Left renal pelvis (tissue), 4 donors: ENCODE measurements at places on chromosomes 1 and 21. TPM values are rescaled to one million over a fixed set of nuclear protein-coding genes. Genes with fewer than 3 reads are reported as not detected.

- no peak for DNase-seq
These were observed 182.8 kb upstream of the TMEM51 start for GRCh38 chr1:14970799-14971141.

- no peak for DNase-seq
These were observed 166.8 kb downstream of the BACH1 start for GRCh38 chr21:29465546-29465945.

GRCh38 chr1:160137216-160137862 is 14.1 kb upstream of the ATP1A4 start:
- DNase-seq: no peak

- DNase-seq: peak; percentile 42
These were observed at the start of gene MMP23B for GRCh38 chr1:1631782-1632420. Gene MMP23B (plus strand): TSS chr1:1632173. CDS start chr1:1632219, 46 bp downstream.

GRCh38 chr1:41356752-41357151 is 4.5 kb upstream of the FOXO6 start:
- DNase-seq: no peak

DNA sequence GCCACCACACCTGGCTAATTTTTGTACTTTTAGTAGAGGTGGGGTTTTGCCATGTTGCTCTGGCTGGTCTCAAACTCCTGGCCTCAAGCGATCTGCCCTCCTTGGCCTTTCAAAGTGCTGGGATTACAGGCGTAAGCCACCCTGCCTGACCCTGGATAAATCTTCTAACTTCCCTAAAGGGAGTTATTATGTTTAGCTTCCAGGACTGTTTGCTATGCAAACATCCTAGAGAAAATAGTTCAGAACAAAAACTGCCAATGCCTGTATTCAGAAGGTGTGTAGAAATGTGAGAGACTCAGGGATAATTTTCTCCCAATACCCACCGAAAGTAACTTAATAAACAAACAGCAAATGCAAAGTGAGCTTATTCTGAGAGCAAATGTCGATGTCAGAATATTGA is 301.2 kb downstream of the TGFB2 start:
- DNase-seq: no peak

- no peak for DNase-seq
These were observed 120.6 kb downstream of the KCNJ15 start for GRCh38 chr21:38377165-38378088.

DNA sequence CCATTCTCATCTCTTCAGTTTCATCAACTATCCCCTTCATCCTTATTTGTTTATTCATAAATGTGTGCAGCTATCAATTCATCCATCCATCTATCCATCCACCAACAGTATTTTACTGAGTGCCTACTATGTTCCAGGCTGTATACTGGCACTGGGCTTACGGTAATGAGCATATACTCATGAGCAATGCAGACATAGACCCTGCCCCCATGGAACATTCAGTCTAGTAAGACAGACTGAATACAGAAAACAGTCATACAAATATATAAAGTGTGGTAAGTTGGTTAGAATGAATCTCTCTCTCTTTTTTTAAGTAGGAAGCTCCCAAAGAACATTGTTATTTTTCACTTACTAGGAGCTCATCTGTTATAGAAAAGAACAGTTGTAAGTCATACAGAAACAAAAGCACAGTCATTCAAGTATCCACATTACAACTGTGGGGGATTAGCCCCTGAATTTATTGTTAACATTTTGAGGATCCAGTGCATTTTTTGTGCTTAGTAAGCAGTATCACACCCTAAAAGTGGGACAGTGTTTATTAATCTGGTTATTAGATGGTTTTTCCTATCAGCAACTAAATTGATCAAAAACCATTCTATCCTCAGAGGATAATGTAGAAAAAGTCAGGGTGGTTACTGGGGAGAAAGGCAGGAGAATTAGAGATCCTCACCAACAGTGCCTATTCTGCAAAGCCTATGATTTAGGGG is 3.6 kb downstream of the SLC16A4 start:
- no peak for DNase-seq

- no peak for DNase-seq
These were observed 27.1 kb downstream of the OSBPL9 start for GRCh38 chr1:51644020-51644419.

GRCh38 chr1:7470904-7471638 is 300.0 kb upstream of the VAMP3 start:
- DNase-seq: no peak

Gene HSPB7
- 4.2 TPM for polyA plus RNA-seq

Gene CYP4X1
- 11.5 TPM for polyA plus RNA-seq

Gene C8A
- not detected for polyA plus RNA-seq

Gene CIART
- 7.0 TPM for polyA plus RNA-seq

Gene LRRC53
- not detected for polyA plus RNA-seq

Gene HPCA
- 1.4 TPM for polyA plus RNA-seq

Gene FCRL1
- polyA plus RNA-seq: not detected

Gene MX2
- polyA plus RNA-seq: 1.1 TPM

Gene AKR7A3
- polyA plus RNA-seq: 0.75 TPM

Gene NR5A2
- polyA plus RNA-seq: 2.9 TPM
